Right forelimb (tissue), 1 donor: ENCODE measurements at places on chromosomes 2 and 18.

DNA sequence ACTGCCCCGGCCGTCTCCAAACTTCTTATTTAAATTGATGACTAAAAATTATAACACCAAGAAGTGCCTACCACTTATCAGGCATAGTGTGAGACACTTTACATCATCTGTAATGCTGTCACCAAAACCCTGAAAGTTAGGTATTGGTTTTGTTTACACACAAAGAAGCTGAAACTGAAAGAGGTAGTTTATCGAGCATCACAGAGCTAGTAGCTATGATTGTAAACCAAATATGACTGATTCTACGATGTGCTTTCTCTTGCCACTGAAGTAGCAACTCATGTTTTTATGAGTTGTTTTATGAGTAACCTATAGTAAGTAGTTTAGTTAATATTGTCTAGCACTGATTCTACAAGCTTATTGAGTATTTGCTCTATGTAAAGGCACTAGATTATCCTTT, 31.5 kb downstream of the DYNC1I2 start:
- DNase-seq = no peak

DNA sequence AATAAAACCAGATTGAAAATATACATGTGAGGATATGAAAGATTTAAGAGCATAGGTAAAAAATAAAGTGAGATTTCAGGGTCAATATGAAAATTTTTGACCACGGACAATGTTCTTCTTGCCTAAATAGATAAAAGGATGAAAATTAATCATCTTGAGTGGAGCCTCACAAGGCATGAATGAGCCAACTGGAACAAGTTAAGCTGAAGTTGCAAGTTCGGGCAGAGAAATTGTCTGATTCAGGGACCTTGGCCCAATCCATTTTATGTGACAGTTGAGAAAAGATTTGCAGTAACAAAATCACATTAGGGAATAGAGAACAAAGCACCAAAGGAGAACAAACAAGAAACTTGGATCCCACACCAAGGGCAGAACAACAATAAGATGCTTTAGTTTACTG, 305.3 kb downstream of the TMX3 start:
- DNase-seq = no peak

GRCh38 chr18:63152096-63152495, 167.5 kb downstream of the BCL2 start:
- no peak for DNase-seq

GRCh38 chr2:161844822-161845221, 220.6 kb downstream of the SLC4A10 start:
- DNase-seq = no peak

DNA sequence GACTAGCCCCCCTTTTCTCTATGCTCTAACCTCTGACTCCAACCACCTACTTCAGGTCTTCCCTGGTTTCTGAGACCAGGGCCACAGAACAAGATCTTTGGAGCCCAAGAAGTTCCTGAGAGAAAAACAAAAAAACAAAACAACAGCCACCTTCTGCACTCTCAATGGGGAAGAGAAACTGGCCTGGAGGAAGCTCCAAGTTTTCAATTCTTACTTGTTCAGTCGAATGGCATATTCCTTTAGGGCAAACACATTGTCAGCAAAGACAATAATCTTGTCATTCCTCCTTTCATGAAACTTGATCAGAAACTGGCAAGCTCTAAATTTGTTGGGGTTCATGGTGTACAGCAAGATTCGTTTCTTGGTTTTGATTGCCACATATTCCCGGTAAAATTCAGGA, 15.0 kb downstream of the ERCC3 start:
- no peak for DNase-seq
